ENCODE measurements at places on chromosomes 2 and 18. TPM values are rescaled to one million over a fixed set of nuclear protein-coding genes. Genes with fewer than 3 reads are reported as not detected.

Gene UBXN4
- total RNA-seq: 126 TPM

- DNase-seq: no peak
Observed at GRCh38 chr18:44715245-44715644, 34.6 kb downstream of the SETBP1 start.

DNA sequence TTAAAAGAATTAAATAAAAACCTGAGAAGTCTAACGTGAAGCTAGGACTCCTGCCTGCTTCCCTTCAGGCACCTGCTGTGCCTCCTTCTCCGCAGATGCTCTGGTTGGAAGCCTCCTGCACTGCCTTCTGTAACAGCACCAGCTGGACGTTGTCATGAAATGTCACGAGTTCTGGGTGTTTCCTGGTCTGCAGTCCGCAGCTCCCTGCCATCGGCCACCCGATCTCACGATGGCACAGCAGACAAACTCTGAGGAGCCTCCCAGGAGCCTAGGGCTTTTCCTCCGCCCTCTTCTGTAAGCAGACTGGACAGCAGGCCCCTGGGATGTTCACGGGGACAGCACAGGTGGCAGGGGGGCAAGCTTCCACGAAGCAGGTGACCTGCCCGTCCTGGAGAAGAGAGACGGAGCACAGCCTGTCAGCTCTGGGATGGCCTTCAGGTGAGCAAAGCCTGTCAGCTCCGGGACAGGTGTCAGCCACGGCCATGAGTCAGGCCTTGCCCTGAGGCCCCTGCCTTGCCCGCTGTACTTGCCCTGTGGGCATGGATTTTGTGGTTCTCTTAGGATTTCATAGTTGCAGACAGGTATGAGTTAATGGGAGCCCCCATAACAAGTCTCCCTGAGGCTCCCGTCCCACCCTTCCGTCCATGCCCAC lies 110.3 kb downstream of the PXDN start:
- DNase-seq: no peak

- DNase-seq: no peak
Observed at GRCh38 chr18:11600321-11600720, 9.1 kb upstream of the SLC35G4 start.

Gene WNT6
- 0.27 TPM for total RNA-seq

- DNase-seq: no peak
Observed at GRCh38 chr2:179106342-179106675, 56.4 kb upstream of the CCDC141 start.

DNA sequence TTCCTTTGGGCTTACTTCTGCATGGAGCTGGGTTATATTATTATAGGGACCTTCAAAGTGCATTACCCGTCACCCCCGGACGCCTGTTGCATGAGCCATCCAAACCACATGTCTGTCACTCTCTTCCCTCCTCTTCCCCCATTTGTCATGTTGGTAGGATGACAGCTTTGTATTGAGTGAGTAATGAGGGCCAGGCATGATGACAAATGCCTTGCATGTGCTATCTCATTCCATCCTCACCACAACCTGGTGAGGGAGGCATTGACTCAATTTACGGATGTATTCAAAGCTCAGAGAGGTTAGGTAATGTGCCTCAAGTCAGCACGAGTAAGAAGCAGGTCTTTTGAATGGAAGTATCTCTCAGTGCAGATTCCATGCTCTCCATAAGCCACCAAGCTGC lies 510.5 kb upstream of the TNP1 start:
- no peak for DNase-seq

GRCh38 chr2:75808793-75809535 lies 98.2 kb upstream of the GCFC2 start:
- DNase-seq: no peak

DNA sequence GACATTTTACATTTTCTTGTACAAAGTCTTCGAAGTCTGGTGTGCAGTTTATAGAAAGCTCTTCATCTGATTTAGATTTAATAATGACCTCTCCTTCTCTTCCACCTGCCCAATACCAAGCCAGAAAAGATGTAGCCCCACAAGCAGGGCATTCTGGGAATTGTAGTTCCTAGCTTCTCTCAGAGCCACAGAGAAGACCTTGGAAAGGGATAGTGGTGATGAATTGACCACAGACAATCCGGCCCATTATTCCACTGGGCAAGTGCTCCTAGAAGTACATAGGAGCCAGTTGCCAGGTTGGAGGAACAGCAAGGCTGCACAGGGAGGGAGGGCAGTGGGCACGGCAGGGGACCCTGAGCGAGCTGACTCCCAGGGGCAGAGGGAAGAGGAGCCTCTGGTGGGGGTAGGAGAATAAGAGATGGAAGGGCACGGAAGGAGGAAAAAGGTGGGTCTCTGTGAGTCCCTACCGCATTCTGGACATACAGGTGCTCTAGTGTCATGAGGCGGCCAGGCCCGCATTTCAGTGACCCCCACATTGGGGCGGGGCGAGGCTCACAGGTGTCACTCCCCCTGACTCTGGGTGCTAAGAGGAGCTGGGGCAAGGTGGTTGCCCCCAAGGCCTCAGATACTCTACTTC lies 152.5 kb upstream of the HAAO start:
- DNase-seq: no peak

DNA sequence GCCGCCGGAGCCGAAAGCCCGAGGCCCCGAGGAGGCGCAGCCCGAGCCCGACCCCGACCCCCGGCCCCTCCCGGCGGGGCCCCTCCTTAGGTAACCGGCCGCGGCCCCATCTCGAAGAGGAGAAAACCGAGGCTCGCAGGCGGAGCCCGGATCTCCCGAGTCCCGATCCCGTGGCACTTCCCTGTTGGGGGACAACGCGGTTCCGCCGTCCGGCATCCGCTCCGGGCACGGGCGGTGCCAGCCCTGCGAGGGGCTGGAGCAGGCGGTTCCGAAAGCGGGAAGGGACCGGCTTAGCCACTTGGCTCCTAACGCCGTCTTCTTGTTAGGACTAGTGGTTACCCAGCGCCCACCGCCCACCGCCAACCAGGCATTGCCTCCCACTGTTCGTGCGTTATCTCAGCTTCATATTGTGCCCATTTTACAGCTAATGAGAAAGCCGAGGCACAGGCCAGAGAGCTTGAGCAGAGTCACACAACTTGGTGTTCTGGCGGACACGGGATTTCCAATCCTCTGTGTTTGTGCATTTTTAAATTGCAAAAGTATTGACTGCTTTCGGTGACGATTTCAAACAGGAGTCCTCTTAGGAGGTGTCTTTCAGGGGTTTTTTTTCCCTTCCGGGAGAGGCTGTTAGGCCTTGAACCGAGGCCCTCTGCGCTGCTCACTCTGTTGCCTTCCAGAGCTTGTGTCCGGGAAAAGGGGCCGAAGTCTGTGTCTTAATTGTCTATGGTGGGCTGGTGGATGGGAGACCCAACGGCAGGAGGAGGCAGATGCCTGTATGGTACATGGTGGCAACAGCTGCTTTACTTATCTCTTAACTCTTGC lies 562 bp downstream of the CENPA start:
- no peak for DNase-seq

DNA sequence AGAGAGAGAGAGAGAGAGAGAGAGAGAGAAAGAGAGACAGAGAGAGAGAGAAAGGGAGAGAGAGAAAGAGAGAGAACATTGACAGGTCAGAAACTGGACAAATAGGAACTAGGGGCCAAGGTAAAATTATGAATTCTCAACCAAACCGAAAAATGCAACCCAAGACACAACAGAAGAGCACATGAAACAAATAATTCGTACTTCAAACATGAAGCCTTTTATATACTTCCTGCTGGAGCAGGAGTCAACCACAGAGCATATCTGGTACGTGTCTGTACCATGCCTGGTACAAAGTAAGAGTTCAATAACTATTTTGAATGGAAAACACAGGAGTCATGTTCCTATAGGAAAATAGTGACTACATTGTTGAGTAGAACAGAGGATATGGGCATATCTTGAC lies 6.5 kb upstream of the VPS54 start:
- no peak for DNase-seq

DNA sequence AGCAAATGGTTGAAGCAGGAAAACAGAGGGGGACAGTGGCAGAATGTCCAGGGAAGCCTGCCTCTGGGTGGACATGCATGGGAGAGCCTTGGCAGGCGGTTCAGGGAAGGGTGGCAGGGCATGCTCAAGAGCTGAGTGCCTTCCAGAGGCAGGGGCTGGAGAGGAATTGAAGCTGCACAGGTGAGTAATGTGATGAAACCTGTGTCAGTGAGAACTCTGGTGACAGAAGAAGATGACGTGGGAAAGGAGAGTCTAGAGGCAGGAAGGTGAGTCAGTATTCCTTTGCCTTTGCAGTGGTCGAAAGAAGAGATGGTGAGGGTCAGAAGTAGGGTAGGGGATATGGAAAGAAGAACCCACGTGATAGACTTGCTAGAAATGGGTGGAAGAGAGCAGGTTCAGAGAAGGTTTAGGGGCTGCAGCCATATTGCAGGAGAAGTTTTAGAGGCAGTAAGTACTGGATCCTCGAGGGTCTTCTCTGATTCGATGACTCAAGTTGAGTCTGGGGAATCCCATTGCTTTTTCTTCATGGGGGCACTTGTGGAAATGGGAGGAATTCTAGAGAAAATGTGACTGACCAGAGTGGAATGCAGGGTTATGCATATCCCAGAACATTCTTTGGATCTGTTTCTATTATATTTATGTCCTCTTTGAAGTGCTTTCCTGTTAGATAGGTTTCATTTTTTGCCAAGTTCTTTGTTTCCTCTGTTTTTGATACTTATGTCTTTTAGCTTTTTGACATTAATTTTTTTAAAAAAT lies 37.4 kb downstream of the TMEM87B start:
- DNase-seq: no peak

GRCh38 chr2:238387332-238387731 lies 39.4 kb upstream of the ASB1 start:
- no peak for DNase-seq

Gene LYG2
- not detected for total RNA-seq

Gene KLHL30
- total RNA-seq: 33.4 TPM

Gene TMEM200C
- not detected for total RNA-seq

Gene ACMSD
- not detected for total RNA-seq

DNA sequence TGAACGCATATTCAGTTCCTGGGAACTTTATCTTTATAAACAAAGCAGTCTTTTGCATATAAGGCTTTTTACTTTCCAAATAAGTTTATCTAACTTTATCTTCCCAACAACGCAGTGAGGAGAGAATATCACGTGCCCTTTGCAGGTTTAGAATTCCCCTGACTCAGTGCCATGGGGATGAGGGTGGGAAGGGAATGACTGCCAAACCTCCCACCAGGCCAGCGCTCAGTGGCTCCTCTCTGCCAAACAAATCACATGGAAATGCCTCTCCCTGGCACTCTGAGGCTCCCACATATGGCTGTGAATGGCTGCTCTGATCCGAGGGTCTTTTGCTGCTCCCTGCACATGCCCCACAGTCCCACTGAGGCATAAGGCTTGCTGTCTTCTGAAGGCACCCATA lies 158.3 kb downstream of the DNAH6 start:
- no peak for DNase-seq

DNA sequence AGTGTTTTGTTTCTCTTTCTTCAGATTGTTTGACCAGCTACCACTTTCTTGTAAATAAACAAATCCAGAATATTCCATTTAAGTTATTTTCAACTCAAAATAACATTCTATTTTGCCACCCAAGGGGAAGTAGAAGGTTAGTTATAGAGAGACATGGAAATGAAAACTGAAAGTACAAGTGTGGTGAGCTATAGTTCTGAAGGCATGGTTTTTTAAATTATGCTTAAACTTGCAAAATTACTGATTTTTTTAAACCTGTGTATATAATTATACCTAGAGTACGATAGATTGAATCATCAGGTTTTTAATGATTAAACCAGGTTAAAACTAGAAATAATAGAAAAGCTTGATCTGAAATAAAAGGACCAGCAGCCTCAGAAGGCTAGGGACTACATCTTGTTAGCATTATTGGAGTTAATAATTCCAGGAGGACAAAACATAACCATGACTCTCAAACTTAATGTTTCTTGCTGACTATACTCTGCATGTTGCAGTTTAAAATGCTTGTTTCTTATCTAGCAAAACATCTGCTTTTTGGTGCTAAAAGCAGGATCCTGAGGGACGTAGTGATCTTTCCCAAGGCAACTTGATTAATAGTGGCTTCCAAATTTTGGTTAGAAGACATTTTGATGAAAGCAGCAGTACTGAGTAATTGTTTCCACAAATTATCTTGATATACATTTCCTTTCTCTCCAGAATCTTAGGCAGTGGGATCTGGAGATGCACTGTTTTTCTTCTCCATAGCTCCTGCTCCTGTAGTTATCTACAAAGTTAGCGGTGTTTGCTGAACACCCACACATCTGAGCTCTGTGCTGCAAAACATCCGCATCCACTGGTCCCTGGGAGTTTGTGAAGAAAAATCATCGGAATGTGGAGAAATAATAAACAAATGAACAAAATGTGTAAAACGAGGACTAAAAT lies 327.2 kb upstream of the PKDCC start:
- no peak for DNase-seq

- DNase-seq: no peak
Observed at GRCh38 chr2:31125918-31126695, 12.1 kb downstream of the GALNT14 start.

DNA sequence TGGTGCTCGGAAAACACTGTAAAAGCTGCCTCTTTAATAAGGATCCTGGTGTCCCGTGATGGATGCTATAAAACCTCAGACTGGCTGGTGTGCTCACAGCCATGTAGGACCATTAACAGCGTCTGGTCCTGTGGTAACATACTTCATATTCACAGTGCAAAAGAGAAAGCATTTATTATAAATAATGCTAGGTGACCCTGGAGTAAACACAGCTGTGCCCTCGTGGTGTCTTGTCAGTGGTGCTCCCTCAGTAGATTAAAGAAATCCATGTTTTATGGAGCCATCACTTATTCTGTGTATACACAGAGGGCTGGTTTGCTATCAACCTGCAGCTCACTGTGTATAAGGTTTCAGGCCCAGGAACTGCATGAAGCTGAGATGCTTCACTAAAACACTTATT lies 106.9 kb downstream of the CDK15 start:
- DNase-seq: no peak
